ENCODE measurements at places on chromosomes 7 and 10.

DNA sequence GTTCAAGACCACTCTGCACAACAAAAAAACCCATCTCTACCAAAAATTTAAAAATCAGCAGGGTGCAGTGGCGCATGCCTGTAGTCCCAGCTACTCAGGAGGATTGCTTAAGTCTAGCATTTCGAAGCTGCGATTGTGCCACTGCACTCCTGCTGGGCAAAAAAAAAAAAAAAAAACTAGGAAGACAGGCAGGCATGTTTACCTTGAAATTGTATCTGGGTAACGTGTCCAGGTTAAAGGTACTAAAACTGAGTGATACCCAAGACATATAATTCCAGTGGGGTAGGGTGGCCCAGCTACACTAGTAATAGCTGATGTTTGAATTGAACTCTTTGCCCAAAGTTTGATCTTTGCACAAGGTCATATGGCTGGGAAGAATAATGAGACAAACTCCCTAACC, 16.2 kb downstream of the GHITM start:
- DNase-seq: no peak

DNA sequence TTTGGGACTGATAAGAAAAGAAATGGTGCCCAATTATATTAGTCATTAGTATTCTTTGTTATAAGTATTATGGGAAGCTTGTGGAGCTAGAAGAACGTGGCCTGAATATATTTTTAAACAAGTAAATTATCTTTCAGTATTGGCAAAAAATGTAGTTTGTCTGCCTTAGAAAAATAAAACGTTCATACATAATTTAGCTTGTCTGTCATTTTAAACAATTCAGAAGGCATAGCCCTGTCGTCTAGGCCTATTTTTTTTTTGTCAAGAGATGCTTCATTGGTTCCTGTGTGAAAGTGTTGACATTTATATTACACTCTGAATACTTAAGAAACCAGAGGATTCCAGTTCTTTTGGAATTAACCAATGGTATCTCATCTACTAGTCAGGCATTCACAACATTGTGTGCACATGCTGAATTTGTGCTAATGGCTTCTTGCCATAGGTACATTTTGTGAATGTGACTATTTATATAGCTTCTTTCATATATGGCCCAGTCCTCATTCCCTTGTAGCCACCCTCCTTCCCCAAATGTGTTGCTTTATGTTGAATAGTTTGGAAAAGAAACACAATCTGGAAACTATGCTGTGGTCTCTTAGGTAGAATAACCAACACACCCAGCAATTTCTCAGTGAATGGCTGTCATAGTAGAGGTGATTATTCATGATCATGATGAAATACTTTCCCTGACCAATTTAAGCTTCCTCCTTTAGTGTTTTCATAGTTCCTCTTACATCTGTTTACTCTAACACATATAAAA, 435.8 kb downstream of the EXOC4 start:
- peak; percentile 79 for DNase-seq

- peak; percentile 11 for DNase-seq
Measured at GRCh38 chr10:65571011-65571570, 1354.7 kb upstream of the LRRTM3 start.

DNA sequence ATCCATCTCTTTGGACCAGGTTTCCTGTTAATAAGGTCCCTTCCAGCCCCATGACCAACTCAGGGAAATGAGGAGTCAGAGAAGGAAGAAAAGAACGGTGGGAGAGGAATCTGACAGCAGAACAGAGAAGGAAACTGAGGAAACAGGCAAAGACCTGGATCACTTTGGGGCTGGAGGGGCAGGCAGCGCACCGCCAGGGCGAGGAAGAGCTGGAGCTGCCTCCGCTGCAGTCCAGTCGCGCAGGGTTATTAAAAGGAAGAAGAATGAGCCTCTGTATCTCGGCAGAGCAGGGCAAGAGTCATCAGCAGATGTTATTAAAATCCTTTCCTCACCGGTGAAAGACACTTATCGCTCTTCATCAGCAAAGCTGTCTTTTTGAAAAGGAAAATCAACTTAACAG, 37.7 kb upstream of the R3HCC1L start:
- no peak for DNase-seq

DNA sequence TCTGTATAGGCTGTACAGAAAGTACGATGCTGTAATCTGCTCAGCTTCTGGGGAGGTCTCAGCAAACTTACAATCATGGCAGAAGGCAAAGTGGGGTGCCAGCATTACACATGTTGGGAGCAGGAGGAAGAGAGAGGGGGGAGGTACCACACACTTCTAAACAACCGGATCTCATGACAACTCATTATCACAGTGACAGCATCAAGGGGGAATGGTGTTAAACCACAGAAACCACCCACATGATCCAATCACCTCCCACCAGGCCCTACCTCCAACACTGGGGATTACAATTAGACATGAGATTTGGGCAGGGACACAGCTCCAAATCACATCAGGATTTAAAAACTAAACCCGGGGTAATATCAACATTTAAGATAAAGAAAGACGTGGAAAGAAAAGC, 468.8 kb upstream of the AUTS2 start:
- DNase-seq: peak; percentile 4

DNA sequence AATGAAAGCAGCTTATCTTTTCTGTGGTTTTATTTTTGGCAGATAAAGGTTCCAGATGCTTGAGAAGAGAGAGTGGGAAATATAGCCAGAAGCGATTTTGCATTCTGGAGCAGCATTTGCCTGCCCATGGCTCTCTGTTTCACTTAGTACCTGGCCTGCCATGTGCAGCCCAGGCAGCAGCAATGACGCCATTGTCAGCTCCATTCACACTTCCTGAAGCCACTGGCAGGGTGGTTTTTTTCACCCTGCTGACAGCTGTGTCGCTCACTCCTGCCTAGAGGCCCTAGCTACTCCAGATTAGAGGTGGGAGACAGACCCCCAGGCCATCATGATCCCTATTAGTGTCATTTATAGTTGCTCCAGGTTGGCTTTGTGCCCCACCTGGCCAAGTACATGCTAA, 30.1 kb upstream of the NEUROD6 start:
- DNase-seq: no peak

GRCh38 chr7:32941681-32942414, 15.4 kb upstream of the FKBP9 start:
- no peak for DNase-seq

Data from choroid plexus epithelial cell (primary cell).